Astrocyte (in vitro differentiated cells and primary cell): ENCODE measurements at places on chromosomes 3 and 15. TPM values are rescaled to one million over a fixed set of nuclear protein-coding genes. Genes with fewer than 3 reads are reported as not detected.

SLC2A2 gene
- not detected in 2 replicates for total RNA-seq

PIAS1 gene
- 30.2 and 32.0 TPM in 2 replicates for total RNA-seq

DNA sequence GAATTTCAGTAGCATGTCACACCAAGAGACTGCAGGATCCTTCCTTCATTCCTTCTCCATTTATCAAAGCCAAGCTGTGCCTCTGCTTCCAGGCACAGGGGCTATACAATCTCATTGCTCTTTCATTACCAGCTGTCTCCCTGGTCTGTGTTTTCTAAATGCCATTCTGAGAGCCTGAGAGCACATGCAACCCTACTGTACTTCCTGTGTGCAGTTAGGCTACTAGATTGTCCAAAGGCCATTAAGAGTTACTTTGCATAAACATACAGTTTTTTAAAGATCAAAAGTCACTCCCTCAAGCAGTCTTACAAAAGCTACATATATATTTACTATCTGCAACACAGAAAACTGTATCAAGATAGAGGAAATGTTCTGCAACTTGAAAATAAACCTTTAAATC is 110.1 kb downstream of the CFAP44 start:
- DNase-seq = no peak
- H3K27me3 ChIP-seq = no peaks in the 10 kb centered on the region
- no peaks in the 10 kb centered on the region for H3K4me1 ChIP-seq
- H3K4me3 ChIP-seq = no peak overlapping the region
- H3K27ac ChIP-seq = no peak overlapping the region

EFCC1 gene
- not detected in 2 replicates for total RNA-seq

TMC3 gene
- total RNA-seq = 0.22 and 0.52 TPM in 2 replicates

GRCh38 chr3:141738891-141739363 is 829 bp downstream of the RNF7 start:
- no peaks in the 10 kb centered on the region for H3K27me3 ChIP-seq
- H3K4me3 ChIP-seq = peak overlapping the region; percentile 97
- peaks cover 8% of the 10 kb centered on the region for H3K36me3 ChIP-seq
- DNase-seq = peak; percentile 36
- H3K27ac ChIP-seq = peak overlapping the region; percentile 84
- H3K4me1 ChIP-seq = peaks cover 13% of the 10 kb centered on the region

GOLGA8J gene
- 0.67 TPM in 1 of 2 replicates, not detected in the other for total RNA-seq

C3orf70 gene
- 5.7 and 8.2 TPM in 2 replicates for total RNA-seq

ATP13A5 gene
- total RNA-seq = not detected in 2 replicates

DNA sequence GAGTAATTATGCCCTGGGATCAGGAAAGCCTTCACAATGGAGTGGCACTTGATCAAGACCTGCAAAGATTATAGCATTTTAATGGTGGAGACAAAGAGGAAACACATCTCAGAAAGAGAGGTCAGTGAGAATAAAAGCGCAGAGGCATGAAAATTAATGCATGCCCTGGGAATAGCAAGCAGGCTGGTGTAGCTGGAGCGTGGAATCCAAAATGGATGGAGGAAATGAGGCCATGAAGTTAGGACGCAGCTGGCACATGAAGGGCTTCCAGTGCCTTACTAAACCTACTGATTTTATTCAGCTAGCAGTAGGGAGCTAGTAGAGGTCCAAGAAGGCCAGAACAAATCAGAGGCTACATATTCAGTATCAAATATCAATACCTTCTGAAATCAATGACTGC is 38.1 kb downstream of the TMEM212 start:
- H3K27me3 ChIP-seq = no peaks in the 10 kb centered on the region
- no peak overlapping the region for H3K27ac ChIP-seq
- H3K4me1 ChIP-seq = peaks cover 7% of the 10 kb centered on the region
- no peak overlapping the region for H3K4me3 ChIP-seq
- H3K36me3 ChIP-seq = no peaks in the 10 kb centered on the region

TEX55 gene
- total RNA-seq = not detected in 2 replicates

DNA sequence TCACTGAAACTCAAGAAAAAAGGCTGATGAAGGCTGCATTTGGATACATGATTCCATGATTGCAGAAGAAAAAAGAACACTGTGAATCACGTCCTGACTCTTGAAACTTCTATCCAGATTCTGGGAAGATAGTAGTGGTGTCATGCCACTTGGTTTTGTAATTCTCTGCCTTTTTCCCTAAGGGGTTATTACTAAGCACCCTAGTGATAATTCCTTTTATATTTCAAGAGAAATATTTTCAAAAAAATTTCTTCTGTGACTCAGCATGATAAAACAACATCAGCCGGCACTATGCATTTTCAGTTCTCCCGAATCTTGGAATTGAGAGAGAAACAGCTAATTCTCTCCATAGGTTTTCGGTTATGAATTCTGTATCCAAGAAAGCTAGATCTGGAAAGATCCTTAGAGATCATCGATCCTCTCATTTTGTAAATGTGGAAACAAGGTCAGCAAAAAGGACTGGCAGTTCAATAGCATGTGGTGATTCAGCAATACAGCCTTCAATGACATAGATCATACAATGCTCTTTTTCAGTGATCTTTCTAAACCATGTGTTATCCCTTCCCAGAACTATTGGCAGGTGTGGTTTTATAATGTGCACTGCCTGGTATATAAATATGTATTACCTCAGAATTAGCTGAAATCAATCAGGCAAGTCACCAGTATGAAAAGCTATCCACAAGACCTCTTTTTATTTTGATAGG is 42.6 kb upstream of the TP63 start:
- H3K27ac ChIP-seq = peak overlapping the region; percentile 25
- peaks cover 5% of the 10 kb centered on the region for H3K4me1 ChIP-seq
- H3K4me3 ChIP-seq = no peak overlapping the region
- H3K36me3 ChIP-seq = no peaks in the 10 kb centered on the region
- DNase-seq = peak; percentile 54
- H3K27me3 ChIP-seq = no peaks in the 10 kb centered on the region

LRTM1 gene
- total RNA-seq = not detected in 2 replicates

RPL22L1 gene
- total RNA-seq = 92.1 and 95.6 TPM in 2 replicates

- no peaks in the 10 kb centered on the region for H3K27me3 ChIP-seq
- peaks cover 12% of the 10 kb centered on the region for H3K4me1 ChIP-seq
- H3K27ac ChIP-seq = no peak overlapping the region
- no peaks in the 10 kb centered on the region for H3K36me3 ChIP-seq
- DNase-seq = peak; percentile 71
Observed at GRCh38 chr3:141940194-141940776, 63.8 kb downstream of the ATP1B3 start.

GRCh38 chr3:42802876-42803413 is 1.3 kb downstream of the HIGD1A start:
- no peaks in the 10 kb centered on the region for H3K27me3 ChIP-seq
- H3K4me3 ChIP-seq = peak overlapping the region; percentile 93
- no peaks in the 10 kb centered on the region for H3K36me3 ChIP-seq

MTHFS gene
- total RNA-seq = 20.0 TPM in 2 replicates

CFAP92 gene
- 0.10 and 0.52 TPM in 2 replicates for total RNA-seq

DNA sequence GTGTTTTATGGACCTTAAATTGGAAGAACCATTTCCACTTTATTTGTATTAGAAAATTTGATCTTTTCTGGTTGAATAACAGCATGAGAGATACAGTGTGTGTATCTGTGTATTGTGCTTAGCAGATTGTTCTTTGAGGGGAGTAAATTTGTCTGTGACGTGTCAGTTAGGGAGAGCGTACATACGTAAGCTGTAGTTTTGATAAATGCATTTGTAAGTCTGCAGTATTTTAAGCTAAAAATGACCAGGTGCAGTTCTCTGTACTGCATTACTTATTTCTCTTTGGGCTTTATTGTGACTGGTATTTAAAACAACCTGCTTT is 264.8 kb downstream of the ROBO2 start:
- H3K4me3 ChIP-seq = no peak overlapping the region
- H3K4me1 ChIP-seq = no peaks in the 10 kb centered on the region
- H3K36me3 ChIP-seq = no peaks in the 10 kb centered on the region
- no peak overlapping the region for H3K27ac ChIP-seq
- no peaks in the 10 kb centered on the region for H3K27me3 ChIP-seq

DNA sequence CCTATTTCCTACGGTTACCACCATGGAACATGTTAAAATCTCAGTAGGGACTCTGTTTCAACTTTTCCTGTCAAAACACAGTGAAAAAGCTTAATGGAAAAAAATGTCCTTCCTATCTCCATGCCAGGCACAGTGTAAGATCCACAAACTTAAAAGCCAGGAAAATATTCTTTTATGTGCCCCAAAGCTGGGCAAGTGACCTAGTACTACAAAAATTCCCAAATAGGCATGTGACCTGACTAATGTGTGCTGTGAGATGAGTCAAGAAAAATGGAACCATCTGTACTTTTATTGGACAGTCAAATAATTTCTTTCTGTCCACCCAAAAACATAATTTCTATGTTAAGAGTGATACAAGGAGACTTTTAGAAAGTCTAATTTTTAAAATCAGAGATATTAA is 406.0 kb downstream of the ZBTB20 start:
- no peaks in the 10 kb centered on the region for H3K27me3 ChIP-seq
- H3K4me3 ChIP-seq = no peak overlapping the region
- H3K4me1 ChIP-seq = peaks cover 4% of the 10 kb centered on the region
- no peak for DNase-seq

DNA sequence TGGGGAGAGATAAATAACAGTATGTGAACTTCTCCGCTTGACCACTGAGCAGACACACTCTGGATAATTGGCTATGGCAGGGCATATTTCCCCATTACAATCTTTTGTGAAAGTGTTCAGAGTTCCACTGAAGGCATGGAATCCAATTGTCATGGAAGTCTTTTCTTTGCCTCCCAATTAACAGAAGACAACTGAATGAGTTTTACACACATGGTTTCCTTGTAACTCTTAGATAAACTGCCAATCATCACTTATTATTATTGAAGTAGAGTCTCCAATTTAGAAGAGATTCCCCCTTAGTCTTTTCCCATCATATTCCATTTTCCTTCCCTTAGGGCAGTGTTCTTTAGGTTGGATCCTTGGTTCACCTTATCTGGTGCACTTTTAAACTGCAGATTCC is 308.3 kb downstream of the NR2F2 start:
- no peaks in the 10 kb centered on the region for H3K4me1 ChIP-seq
- no peak for DNase-seq
- H3K27me3 ChIP-seq = no peaks in the 10 kb centered on the region
- no peak overlapping the region for H3K27ac ChIP-seq
- H3K36me3 ChIP-seq = no peaks in the 10 kb centered on the region

PDE8A gene
- 16.3 and 18.0 TPM in 2 replicates for total RNA-seq

GRCh38 chr15:67091071-67091979 is 25.9 kb downstream of the SMAD3 start:
- H3K27me3 ChIP-seq = no peaks in the 10 kb centered on the region
- peaks cover 6% of the 10 kb centered on the region for H3K36me3 ChIP-seq
- peak; percentile 99 for DNase-seq

HRH1 gene
- total RNA-seq = 2.1 and 2.4 TPM in 2 replicates

- peak overlapping the region; percentile 98 for H3K27ac ChIP-seq
- H3K4me3 ChIP-seq = peak overlapping the region; percentile 56
- peak; percentile 97 for DNase-seq
- H3K27me3 ChIP-seq = no peaks in the 10 kb centered on the region
- peaks cover 21% of the 10 kb centered on the region for H3K36me3 ChIP-seq
Observed at GRCh38 chr15:72237029-72237852, 6.3 kb upstream of the PKM start.

- H3K36me3 ChIP-seq = no peaks in the 10 kb centered on the region
- H3K4me3 ChIP-seq = no peak overlapping the region
- peaks cover 8% of the 10 kb centered on the region for H3K4me1 ChIP-seq
- no peaks in the 10 kb centered on the region for H3K27me3 ChIP-seq
Observed at GRCh38 chr3:67534594-67534993, 119.8 kb downstream of the SUCLG2 start.

DNA sequence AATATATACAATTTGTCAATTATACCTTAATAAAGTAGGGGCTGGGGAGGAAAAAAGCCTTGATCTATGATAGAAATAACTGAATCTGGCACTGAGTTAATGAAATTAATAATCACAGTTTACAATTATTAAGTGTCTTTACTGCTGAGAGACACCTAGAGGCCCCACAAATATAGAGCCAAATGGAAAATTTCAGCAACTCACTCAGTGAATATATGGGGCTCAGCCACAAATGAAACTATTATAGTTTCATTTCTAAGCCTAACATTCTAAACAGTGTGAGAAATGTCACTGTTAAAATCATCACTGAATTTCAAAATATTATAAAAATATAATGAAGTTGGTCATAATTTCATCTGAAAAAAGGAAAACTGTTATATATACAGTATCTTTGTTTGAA is 40.3 kb downstream of the GNB4 start:
- DNase-seq = no peak
- H3K36me3 ChIP-seq = peaks cover 27% of the 10 kb centered on the region
- no peak overlapping the region for H3K4me3 ChIP-seq
- no peaks in the 10 kb centered on the region for H3K4me1 ChIP-seq

DNA sequence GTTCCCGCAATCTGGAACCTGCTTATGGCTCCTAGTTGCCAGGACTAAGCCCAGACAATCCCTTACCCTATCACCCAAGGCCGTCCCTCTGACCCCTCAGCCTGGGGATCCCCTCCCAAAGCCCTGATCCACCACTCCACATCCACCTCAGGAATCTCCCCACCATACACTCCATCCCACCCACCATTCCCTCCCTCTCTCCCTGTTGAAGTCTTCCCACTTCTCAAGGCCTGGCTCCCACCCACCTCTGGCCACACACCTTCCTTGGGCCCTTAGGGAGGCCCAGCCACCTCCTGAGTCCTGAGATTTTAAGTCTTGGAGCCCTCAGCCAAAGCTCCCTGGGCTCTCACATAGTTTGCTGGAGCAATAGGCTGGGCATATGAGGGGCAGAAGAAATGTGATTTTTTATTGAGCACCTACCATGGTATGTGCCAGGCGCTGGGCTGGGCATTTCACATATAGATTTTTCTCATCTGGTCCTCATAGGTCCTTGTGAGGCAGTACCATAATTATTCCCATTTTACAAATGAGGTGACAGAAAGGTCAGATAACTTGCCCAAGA is 48.1 kb downstream of the HCN4 start:
- no peaks in the 10 kb centered on the region for H3K36me3 ChIP-seq
- no peak overlapping the region for H3K27ac ChIP-seq
- DNase-seq = no peak
- H3K4me1 ChIP-seq = no peaks in the 10 kb centered on the region
- no peaks in the 10 kb centered on the region for H3K27me3 ChIP-seq

GOLGA8G gene
- total RNA-seq = 0.31 TPM in 1 of 2 replicates, not detected in the other

- H3K4me3 ChIP-seq = no peak overlapping the region
- no peaks in the 10 kb centered on the region for H3K27me3 ChIP-seq
- peaks cover 19% of the 10 kb centered on the region for H3K4me1 ChIP-seq
- H3K27ac ChIP-seq = peak overlapping the region; percentile 35
- DNase-seq = no peak
Observed at GRCh38 chr3:153145454-153145853, 16.6 kb upstream of the RAP2B start.

- no peak for DNase-seq
- H3K36me3 ChIP-seq = peaks cover under 1% of the 10 kb centered on the region
- peak overlapping the region; percentile 83 for H3K4me3 ChIP-seq
- peaks cover 17% of the 10 kb centered on the region for H3K4me1 ChIP-seq
- H3K27me3 ChIP-seq = no peaks in the 10 kb centered on the region
Observed at GRCh38 chr3:25781758-25782594, 1.3 kb downstream of the NGLY1 start.

DNA sequence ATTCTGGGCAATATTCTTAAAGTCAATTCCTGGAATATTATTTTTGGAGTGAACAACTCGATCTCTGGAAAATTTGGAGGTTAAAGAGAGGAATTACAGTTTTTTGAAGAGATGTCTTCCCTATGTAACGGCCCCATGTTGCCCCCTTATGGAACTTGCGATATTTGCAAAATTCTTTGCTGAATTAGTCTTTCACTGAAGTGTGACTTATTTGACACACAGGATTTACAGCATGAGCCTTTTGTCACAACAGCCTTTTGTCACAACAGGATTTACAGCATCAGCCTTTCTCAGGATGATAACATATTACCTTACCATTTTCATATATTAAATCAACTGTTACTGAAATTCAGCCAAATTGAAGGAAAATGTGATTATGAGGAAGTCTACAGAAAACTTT is 37.8 kb upstream of the SPTSSB start:
- no peak overlapping the region for H3K4me3 ChIP-seq
- no peak overlapping the region for H3K27ac ChIP-seq
- peaks cover 16% of the 10 kb centered on the region for H3K4me1 ChIP-seq
- no peak for DNase-seq
- no peaks in the 10 kb centered on the region for H3K36me3 ChIP-seq
